NCI-H1105 (cell line): ENCODE measurements at places on chromosomes 6 and 20.

DNA sequence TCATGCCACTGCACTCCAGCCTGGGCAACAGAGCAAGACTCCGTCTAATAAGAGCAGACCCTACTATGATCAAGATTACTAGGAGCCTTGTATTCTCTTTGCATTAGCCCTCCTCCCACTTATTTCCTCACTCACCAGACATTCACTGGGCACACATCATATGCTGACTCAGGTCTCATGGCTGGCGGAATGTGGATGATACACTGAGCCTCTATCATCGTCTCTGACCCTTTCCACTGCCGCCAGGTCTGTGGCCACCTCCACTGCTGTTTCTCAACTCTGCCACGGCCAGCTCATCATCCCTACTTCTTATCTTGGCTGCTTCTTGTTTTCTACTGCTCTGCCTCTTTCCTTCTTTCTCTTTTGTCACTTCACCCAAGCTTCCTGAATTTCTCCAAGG lies 161.0 kb downstream of the BACH2 start:
- DNase-seq = no peak

- DNase-seq = peak; percentile 6
Observed at GRCh38 chr6:149834513-149835481, 29.4 kb downstream of the LRP11 start.

DNA sequence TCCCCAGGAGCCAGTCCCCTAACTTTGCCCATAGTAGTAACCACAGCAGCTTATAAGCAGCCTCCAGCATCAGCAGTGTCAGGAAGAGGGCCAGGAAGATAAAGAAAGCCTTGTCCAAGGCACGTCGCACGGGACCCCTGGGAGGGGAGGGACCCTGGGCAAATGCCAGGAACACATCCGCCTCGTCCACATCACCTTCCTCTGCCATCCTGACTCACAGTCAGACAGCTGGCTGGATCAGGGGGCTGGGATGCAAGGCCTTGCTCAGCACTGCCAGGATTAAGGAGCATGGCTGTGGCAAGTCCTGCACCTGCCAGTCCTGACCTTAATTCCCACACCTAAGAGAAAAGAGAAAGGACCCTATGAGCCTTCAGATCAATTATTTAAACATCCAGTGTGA lies 11.5 kb upstream of the ZBTB22 start:
- no peak for DNase-seq

DNA sequence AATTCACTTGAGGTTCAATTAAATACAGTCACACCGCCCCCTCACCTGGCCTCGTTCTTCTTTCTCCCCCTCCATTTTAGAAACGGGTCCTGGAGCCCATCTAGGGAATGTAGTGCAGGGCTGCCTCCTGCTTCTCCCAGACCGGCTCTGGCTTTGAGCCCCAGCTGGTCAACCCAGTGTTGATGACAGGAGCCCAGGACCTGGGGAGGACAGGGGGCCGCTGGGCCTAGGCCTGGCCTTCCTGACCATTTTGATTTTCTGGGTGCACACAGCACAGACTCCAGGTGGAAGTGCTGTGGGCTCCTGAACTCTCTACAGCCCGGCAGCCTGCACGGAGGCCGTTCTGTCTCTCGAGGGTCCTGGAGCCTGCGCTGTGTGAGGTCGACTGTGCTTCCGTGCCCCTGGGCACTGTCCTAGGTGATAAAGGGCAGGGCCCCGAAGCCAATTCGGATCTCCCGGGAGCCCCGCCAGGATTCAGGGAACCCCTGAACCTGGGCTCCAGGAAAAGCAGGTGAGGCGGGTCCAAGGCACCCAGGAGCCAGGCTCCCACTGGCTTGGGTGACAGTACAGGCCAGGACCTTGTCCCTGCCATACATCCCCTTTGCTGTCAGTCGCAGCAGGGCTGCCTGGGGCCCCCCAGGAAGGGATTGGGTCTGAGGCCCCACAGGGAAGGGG lies 23.3 kb downstream of the NPEPL1 start:
- DNase-seq = no peak

DNA sequence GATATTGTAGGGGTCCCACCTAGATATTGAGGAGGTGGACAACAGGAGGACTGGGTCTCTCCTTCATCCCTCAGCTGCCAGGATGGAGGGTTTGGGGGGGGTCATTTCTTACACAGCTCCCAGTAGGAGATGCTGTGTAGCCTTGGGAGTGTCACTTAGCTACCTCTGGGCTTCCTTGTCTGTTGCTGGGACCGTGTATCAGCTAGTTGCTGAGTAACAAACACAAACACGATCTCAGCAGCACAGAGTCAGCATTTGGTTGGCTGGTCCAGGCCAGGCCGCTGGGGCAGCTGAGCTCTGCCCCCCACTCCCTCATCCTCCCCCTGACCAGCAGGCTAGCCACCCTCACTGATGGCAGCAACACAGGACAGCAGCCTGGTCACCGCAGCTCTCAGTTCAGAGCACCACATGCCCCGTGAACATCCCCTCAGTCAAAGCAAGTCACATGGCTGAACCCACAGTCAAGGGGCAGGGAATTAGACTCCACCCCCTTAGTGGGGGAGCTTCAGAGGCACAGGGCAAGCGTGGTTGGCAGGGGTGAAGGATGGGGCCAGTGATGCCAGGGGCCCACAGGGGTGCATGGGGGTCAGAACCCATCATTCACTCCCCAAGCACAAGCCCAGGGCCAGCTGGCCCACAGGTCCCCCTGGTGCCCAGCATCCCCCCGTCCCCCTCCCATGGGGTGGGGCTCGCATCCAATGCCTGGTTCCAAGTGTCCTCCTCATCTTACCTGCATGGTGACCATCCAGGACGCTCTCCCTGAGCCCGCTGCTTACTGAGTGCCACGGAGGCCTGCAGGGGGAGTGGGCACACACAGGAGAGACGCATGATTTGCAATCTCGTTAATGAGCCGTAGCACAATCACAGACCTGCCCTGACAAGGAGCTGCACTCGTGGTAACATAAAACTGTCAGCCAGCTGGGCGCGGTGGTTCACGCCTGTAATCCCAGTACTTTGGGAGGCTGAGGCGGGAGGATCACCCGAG lies 112.4 kb downstream of the TAF4 start:
- no peak for DNase-seq

GRCh38 chr20:8223091-8223870 lies 91.2 kb downstream of the PLCB1 start:
- DNase-seq = no peak

GRCh38 chr20:31939661-31940060 lies 12.2 kb downstream of the PDRG1 start:
- DNase-seq = no peak
